ENCODE measurements at places on chromosomes 5 and 9. TPM values are rescaled to one million over a fixed set of nuclear protein-coding genes. Genes with fewer than 3 reads are reported as not detected.
A peak's percentile ranks its signal among the peaks of the same experiment; 100 is the strongest.

SIT1 gene
- total RNA-seq, result 1.5 TPM

ELAVL2 gene
- not detected for total RNA-seq

- DNase-seq, result no peak
- no peak overlapping the region for H3K4me3 ChIP-seq
- H3K27ac ChIP-seq, result no peak overlapping the region
Observed at GRCh38 chr5:3424946-3425345, 170.7 kb upstream of the IRX1 start.

DNA sequence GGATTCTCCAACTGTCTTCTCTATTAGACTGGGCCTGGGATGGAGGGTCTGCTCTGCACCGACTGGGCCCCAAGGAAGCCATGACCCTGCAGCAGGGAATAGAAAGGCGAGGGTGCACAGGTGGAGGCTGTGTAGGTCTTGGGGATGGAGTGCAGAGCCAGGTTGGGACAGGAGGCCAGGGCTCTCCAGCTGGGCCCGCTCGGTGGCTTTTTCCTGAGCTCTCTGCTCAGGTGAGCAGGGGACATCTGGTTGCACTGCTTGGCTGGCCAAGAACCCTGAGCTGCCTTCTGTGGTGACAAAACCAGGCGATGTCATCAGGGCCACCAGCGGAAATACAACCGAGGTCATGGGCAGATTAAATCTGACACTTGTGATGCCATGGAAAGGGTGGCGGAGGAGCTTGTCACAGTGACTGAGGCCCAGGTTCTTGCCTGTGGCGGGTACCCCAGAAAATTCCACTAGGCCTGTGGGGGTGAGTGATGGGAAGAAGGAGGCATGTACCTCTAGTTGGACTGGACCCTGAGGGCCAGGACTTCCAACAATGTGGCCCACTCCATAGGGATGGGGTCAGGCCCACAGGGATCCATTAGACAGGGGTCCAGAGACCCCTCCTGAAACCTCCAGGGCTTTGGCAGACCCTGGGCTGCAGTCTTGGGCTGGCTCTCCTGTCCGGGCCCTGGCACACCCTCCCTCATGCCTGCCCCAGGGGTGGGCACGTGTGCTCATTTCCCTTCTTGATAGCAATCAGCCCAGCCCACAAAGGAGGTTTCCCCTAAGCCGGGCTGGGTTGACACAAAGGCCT lies 4.4 kb upstream of the IL3 start:
- peak; percentile 24 for DNase-seq
- no peak overlapping the region for H3K27ac ChIP-seq
- H3K4me1 ChIP-seq, result no peaks in the 10 kb centered on the region
- H3K27me3 ChIP-seq, result peaks cover 5% of the 10 kb centered on the region
- H3K4me3 ChIP-seq, result no peak overlapping the region

DNA sequence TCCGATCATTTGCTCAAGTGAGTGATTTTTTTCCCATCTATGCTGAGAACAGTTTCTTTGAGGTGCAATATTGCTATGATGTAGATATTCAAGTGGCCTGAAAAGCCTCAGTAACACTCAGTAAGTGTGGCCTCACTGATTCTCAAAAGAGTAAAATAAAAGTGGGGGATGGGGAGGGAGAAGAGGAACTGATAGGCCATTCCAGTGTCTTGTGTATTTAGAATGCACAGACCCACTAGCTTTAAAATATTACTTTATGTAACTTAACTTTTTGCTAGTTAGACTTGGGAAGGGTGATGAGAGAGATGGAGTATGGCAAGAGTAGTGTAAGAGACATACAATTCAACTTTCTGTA lies 79.5 kb upstream of the ZNF608 start:
- no peaks in the 10 kb centered on the region for H3K36me3 ChIP-seq

KIF2A gene
- 23.5 TPM for total RNA-seq

GRAMD2B gene
- 13.7 TPM for total RNA-seq

DNA sequence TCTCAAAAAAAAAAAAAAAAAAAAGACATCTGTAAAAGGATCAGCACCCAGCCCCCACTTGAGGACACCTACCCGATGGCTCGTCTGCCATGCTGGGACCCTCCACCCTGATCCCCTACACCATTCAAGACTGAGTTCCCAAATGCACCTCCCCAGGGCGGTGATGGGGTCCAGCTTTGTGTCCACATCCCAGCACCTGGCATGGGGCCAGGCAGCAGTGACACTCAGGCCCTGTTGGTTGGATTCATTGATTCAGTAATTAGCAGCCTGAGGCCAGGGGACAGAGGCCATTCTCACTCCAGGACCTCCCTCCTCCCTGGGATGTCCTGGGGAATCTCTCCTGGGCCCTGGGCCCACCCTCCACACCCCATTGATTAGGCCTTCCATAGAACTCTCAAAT lies 88.8 kb upstream of the RUFY1 start:
- H3K36me3 ChIP-seq, result no peaks in the 10 kb centered on the region
- H3K4me1 ChIP-seq, result no peaks in the 10 kb centered on the region
- H3K4me3 ChIP-seq, result no peak overlapping the region
- H3K27ac ChIP-seq, result no peak overlapping the region

C9orf153 gene
- total RNA-seq, result 0.95 TPM

DNA sequence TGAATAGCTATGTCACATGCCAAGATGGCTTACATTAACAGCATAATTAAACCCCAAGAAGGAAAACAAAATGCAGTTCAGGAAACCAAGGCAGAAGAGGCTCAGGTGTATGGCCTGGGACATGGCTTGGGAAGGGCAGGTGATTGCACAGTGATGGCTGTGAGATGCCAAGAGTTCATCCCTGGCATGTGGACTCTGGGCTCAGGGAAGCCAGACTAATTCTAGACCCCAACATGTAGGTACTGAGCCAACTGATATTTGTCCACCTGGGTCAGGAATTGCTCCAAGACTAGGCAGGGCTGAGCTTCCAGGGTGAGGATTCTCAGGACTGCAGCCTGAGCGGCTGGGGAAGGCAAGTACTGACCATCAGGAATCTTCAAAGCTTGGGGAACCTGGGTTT lies 218.4 kb upstream of the PIK3R1 start:
- H3K36me3 ChIP-seq, result no peaks in the 10 kb centered on the region
- H3K27me3 ChIP-seq, result no peaks in the 10 kb centered on the region
- DNase-seq, result no peak
- no peak overlapping the region for H3K27ac ChIP-seq
- no peak overlapping the region for H3K4me3 ChIP-seq

DNA sequence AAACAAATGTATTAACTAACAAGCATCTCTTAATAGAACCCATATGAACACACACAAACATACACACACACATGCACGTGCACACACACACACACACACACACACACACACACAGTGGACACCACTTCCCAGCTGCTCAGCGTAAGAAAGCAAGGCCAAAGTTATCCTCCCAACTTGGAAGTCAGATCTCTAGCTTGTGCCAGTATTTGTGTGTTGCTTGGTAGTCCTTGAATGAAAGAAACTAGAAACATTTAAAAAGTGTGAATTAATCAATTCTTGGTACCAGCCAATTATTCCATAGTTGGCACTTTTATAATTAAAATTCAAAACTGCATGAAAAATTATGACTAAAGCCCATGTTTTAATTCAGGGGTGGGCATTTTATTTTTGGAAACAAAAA lies 178.1 kb downstream of the TMEM161B start:
- H3K27me3 ChIP-seq, result no peaks in the 10 kb centered on the region
- H3K4me1 ChIP-seq, result no peaks in the 10 kb centered on the region
- no peak overlapping the region for H3K27ac ChIP-seq
- H3K4me3 ChIP-seq, result no peak overlapping the region
- no peak for DNase-seq

WDR31 gene
- 4.5 TPM for total RNA-seq

All from lower lobe of right lung (tissue), 2 donors.